Lung (tissue), 17 donors: ENCODE measurements at places on chromosomes 3 and 15. TPM values are rescaled to one million over a fixed set of nuclear protein-coding genes. Genes with fewer than 3 reads are reported as not detected.

Gene ANKUB1
- 3.5 TPM for total RNA-seq

DNA sequence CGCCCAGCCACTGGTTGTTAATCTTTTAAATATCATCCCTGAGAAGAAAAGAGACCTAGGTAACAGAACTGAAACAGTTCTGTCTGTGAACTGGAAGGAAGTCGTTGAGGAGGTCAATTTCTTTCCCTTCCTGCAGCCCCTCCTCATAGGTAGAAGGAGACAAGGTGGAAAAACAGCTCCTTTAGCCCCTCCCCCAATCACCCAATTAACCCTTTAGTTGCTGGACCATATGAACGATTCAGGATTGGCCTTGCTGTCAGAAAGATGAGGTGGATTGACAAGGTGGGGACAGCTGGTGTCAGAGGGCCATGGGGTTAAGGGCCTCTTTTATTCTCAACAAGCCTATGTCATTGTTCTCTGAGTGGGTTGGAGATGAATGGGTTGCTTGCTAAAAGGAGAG, 36.0 kb upstream of the ZNF445 start:
- H3K27me3 ChIP-seq, result no peaks in the 10 kb centered on the region
- no peak overlapping the region for H3K4me3 ChIP-seq
- H3K27ac ChIP-seq, result no peak overlapping the region
- peaks cover 10% of the 10 kb centered on the region for H3K4me1 ChIP-seq
- no peaks in the 10 kb centered on the region for H3K36me3 ChIP-seq
- DNase-seq, result no peak

DNA sequence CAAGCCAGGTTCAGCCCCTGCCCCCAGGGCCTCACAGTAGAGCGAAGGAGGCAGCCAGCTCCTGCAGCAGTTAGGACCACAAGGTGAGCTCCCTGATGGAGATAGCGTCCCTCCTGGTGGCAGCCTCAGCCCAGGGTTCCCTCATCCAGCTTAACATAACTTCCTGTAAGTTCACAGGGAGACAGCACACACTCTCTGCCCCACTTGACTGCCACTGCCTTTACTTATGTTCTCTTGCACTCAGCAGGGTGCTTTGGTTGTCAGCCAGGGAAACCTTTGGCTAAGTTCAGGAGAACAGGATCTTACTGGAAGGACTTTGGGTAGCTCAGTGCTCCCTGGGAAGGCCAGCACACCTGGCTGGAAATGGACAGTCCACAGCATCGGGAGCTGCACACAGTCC, 10.9 kb downstream of the KBTBD13 start:
- H3K4me1 ChIP-seq, result peaks cover 21% of the 10 kb centered on the region
- no peak overlapping the region for H3K4me3 ChIP-seq
- no peaks in the 10 kb centered on the region for H3K36me3 ChIP-seq
- no peaks in the 10 kb centered on the region for H3K27me3 ChIP-seq
- peak overlapping the region; percentile 83 for H3K27ac ChIP-seq
- no peak for DNase-seq

GRCh38 chr3:122577409-122578031, at the start of gene PARP15:
TSS of gene PARP15 (plus strand) at chr3:122577650. CDS start at chr3:122577668, 18 bp downstream.
- H3K4me1 ChIP-seq, result peaks cover 2% of the 10 kb centered on the region
- H3K36me3 ChIP-seq, result no peaks in the 10 kb centered on the region
- DNase-seq, result peak; percentile 22
- H3K27me3 ChIP-seq, result no peaks in the 10 kb centered on the region
- H3K27ac ChIP-seq, result peak within 1 kb of the TSS; percentile 46

- H3K4me3 ChIP-seq, result no peak overlapping the region
- H3K36me3 ChIP-seq, result no peaks in the 10 kb centered on the region
- H3K4me1 ChIP-seq, result no peaks in the 10 kb centered on the region
- H3K27me3 ChIP-seq, result no peaks in the 10 kb centered on the region
Measured at GRCh38 chr15:80744826-80745225, 34.3 kb upstream of the CEMIP start.

GRCh38 chr3:149186219-149186618, 35.4 kb downstream of the CP start:
- DNase-seq, result no peak
- no peaks in the 10 kb centered on the region for H3K4me1 ChIP-seq
- no peak overlapping the region for H3K27ac ChIP-seq
- H3K4me3 ChIP-seq, result no peak overlapping the region
- H3K36me3 ChIP-seq, result no peaks in the 10 kb centered on the region

DNA sequence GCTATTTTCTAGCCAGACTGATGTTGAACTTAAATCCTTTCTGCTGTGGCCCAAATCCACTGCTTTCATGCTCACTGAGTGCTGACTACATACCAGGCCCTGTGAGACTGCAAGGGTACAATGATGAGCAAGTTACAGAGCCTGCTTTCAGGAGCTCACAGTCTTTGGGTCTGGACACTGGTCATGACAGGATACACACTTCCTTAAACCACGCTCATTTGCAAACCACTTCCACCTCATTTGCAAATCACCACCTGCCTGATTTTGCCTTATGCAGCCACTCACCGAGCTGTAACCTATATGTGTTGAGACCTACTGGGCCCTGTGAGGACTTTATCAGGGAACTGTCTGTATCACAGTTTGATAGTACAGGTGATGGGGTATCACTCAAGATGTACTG, 50.2 kb upstream of the LRRC58 start:
- H3K27ac ChIP-seq, result no peak overlapping the region
- peaks cover 80% of the 10 kb centered on the region for H3K36me3 ChIP-seq
- no peaks in the 10 kb centered on the region for H3K27me3 ChIP-seq
- DNase-seq, result no peak
- no peaks in the 10 kb centered on the region for H3K4me1 ChIP-seq
- H3K4me3 ChIP-seq, result no peak overlapping the region

Gene ROBO1
- 26.7 TPM for total RNA-seq

- peaks cover 5% of the 10 kb centered on the region for H3K36me3 ChIP-seq
- peaks cover 14% of the 10 kb centered on the region for H3K4me1 ChIP-seq
- H3K4me3 ChIP-seq, result peak overlapping the region; percentile 99
- peak; percentile 13 for DNase-seq
- peak overlapping the region; percentile 90 for H3K27ac ChIP-seq
Measured at GRCh38 chr3:170180079-170180907, 1.2 kb downstream of the PHC3 start.

Gene VIPR1
- total RNA-seq, result 77.0 TPM

Gene DLL4
- 31.8 TPM for total RNA-seq

- peaks cover 12% of the 10 kb centered on the region for H3K4me1 ChIP-seq
- DNase-seq, result peak; percentile 62
- no peaks in the 10 kb centered on the region for H3K36me3 ChIP-seq
Measured at GRCh38 chr3:114519415-114519814, 225.6 kb downstream of the TIGIT start.

Gene SNAP23
- 59.3 TPM for total RNA-seq

Gene DISP2
- 0.23 TPM for total RNA-seq

GRCh38 chr15:25568751-25569150, 129.9 kb upstream of the UBE3A start:
- no peak overlapping the region for H3K27ac ChIP-seq
- H3K27me3 ChIP-seq, result no peaks in the 10 kb centered on the region
- peaks cover 16% of the 10 kb centered on the region for H3K4me1 ChIP-seq

GRCh38 chr15:101439285-101439919, 50.1 kb downstream of the PCSK6 start:
- DNase-seq, result peak; percentile 68
- H3K27ac ChIP-seq, result no peak overlapping the region
- no peak overlapping the region for H3K4me3 ChIP-seq
- no peaks in the 10 kb centered on the region for H3K36me3 ChIP-seq

Gene KBTBD8
- total RNA-seq, result 4.8 TPM

GRCh38 chr3:119322835-119323722, 28.9 kb downstream of the ARHGAP31 start:
- H3K27me3 ChIP-seq, result no peaks in the 10 kb centered on the region
- no peaks in the 10 kb centered on the region for H3K36me3 ChIP-seq
- peak overlapping the region; percentile 51 for H3K4me3 ChIP-seq
- DNase-seq, result peak; percentile 94
- peak overlapping the region; percentile 89 for H3K27ac ChIP-seq
